ENCODE measurements at places on chromosomes 13 and 19.
A peak's percentile ranks its signal among the peaks of the same experiment; 100 is the strongest.

DNA sequence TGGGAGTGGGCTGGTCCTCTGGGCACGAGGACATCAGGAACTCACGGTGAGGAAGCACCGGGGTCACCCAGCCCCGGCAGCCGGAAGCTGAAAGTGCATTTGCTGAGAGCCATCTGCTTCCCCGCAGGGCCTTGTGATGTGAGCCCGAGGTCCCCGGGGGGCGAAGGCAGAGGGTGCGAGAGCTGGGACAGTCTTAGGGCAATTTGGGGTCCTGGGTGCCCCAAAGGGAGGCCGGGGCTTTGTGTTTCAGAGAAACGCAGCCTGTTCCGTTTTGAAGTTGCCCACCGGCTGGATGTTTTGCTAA is 4.8 kb downstream of the F2RL3 start:
- DNase-seq, result no peak

DNA sequence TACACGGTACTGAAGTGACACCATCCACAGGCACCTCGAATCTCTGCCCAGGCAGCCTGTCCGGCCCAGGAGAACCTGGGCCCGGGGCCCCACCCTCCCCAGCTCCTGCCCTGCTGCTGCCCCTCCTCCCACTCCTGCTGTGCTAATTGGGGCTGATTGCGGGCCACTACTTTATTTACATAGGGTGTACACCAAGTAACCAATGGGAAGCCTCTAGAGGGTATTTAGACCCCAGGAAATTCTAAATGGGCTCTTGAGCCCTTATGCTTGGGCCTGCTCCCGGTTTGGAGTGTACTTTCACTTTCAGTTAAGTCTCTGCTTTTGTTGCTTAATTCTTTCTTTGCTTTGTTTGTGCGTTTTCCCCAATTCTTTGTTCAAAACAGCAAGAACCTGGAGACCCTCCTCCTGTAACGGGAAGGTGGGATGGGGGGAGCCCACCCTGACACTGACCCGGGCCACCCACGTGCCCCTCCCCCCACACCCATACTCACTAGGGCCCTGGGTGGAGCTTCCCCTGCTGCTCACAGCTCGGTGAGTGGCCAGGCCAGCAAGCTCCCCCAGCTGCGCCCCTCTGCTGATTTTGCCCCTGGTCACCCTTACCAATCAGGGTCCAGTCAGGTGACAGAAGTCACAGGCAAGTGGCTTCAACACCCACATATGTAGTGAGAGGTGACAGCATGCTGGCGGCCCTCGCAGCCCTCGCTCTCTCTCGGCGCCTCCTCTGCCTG is 9.4 kb downstream of the SCGB2B2 start:
- DNase-seq, result no peak

GRCh38 chr19:18519962-18520847 is 1.7 kb downstream of the ELL start:
- DNase-seq, result peak; percentile 35

- DNase-seq, result no peak
Observed at GRCh38 chr13:44104969-44105368, 225.3 kb downstream of the LACC1 start.

DNA sequence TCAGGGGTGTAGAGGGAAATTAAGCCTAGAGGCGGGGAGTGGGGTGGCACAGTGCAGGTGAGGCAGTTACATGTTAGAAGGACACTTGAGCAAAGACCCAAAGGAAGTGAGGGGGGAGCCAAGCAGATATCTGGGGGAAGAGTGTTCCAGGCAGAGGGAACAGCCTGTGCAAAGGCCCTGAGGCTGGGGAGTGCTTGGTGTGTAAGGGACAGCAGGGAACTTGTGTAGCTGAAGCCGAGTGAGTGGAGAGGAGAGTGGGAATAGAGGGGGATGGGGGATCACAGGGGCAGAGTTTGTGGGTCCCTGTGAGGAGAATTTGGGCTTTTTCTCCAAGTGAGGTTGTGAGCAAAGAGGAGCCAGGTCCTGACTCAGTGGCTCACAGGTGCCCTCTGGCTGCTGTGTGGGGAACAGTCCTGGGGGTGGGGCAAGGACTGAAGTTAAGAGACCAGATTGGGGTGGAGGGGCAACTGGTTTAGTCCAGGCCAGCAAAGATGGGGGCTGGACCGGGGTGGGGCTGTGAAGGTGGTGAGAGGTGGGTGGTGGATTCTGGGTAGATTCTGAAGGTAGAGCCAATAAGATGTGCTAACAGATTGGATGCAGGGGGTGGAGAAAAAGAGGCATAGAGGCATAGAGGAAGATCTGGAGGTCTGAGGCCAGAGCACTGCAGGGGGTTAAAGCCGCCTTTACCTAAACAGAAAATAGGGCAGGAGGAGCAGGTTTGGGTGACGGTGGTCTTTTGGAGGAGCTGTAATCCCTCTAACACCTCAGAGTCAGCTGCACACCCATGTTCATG is 75.3 kb downstream of the CACNA1A start:
- peak; percentile 22 for DNase-seq

GRCh38 chr13:114286808-114287207 is 5.4 kb downstream of the UPF3A start:
- no peak for DNase-seq

DNA sequence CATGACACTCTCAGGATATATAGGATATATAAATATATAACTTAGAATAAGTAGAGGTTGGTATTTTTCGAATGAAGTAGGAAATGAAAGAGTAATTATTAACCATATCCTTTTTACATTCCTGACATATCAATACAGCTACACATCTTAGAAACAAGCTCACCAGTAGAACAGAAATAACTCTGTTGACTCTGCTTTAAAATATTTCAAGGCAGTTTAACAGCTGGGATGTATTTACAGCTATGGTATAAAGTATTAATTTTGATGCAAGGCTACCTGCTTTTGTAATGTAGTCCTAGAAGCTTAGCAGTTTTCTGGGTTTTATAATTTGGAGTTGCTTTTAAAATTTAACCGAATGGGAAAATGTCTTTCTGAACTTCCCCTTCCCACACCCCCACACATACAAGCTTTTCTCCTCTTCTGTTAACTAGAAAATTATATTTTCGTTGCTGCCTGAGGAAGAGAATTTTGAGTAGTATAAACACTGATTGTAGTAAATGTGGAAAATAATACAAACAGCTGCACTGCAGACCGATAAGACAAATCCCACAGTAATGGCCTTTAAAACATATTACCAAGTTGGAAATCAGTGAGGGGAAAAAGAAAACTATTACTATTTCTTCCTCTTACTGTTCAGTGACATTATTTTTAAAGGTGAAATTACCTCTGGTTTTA is 147.7 kb downstream of the GGACT start:
- no peak for DNase-seq

- no peak for DNase-seq
Observed at GRCh38 chr13:112733661-112734379, 44.0 kb downstream of the ATP11A start.

- DNase-seq, result no peak
Observed at GRCh38 chr13:80463673-80464352, 122.9 kb upstream of the SPRY2 start.

GRCh38 chr13:98326291-98326690 is 149.2 kb upstream of the RNF113B start:
- no peak for DNase-seq

DNA sequence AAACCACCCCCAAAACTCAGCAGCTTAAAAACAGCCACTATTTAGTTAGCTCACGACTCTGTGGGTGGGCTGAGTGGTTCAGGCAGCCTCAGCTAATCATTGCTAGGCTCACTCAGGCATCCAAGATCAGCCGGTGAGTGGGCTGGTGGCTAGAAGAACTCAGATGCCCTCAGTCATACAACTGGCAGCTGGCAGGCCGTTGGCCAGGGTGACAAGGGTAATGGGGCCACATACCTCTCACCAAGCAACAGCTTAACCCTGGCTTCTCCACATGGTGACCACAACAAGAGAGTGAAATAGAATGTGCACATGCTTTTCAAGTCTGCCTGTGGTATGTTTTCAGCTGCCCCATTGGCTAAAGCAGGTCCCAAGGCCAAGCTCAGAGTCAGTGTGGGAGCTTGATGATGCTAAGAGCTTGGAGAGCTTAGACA is 435.4 kb upstream of the TSHZ3 start:
- no peak for DNase-seq

DNA sequence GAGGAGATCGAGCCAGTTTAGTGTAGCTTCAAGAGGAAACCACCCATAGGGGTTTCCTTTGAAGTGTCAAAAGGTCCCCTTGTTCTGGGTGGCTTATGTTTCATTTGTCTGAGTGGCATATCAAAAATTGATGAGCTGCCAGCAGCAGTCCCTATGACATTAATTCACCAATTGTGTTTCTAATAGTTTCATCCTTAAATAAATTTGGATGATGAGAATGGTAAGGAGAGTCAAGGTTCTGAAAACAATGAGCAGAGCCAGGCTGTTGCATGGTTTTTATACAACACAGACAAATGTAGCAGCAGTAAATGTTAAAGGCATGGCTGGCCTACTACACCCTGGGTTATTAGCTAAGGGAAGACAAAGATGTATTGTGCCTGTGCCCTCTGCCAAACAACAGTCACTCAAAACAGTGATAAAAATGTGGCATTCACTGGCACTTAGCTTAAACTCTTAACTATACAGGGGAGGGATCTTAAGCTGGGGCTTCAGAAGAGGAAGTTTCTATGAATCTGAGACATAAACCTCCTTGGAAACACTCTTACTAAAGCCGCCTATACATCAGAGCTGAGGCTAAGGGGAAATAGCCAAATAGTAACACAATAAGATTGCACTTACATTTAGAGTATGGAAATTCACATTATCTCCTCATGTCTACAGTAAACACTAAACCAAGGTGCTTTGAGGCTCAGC is 200.5 kb downstream of the POU4F1 start:
- DNase-seq, result no peak

- no peak for DNase-seq
Observed at GRCh38 chr13:42119875-42120274, 71.4 kb downstream of the DGKH start.

DNA sequence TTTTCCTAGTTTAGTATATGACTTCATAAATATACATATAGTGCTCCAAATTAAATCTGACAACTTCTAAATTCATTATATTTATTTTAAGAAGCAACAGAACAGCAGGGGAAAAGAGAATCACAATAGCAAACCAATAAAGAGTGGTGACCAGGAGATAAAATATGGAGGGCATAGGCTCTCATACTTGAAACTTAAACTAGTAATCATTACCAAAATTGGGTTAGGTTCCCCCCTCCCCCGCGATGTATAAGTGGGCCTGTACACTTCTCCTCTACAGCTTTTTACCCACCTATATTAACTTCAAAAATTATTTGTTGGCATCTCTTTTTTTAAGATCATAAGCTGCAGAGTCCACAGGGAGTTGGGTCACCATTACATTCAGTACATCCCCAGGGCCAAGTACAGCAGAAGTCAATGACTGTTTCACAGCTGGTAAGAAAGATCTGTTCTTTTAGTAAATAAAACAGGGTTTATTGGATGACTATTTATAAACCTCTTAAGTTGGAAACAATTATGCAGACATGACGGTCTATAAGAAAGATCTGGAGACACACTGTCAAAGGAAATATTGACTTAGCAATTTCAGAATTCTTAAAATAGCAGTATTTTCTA is 29.4 kb downstream of the KLF12 start:
- no peak for DNase-seq

GRCh38 chr13:113592571-113592970 is 8.0 kb downstream of the TFDP1 start:
- DNase-seq, result no peak

DNA sequence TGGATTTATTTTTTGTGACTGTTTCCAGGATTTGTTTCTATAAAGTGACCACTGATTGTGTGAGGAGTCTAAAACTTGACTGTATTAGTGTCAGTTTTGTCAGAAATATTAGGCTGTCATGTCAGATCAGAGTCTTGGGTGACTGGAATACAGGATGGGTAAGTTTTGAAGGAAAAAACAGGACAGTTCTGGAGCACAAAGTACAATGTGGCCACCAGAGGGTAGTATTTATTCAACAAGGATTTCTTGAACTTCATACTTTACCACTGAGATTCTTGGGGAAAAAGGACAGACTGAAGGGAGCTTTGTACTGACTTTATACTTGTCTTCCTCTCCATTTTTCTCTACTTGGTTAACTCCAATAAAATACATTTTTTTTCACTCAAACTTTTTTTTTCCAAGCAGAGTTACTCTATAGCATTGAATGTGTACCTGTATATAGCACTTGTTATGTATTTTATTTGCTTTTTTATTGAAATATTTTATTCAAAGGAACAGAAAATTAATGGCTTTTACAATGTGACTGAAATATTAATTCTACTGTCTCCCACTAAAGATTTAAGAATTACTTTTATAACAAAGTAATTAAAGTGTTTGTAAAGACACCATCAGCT is 51.1 kb downstream of the LMO7 start:
- DNase-seq, result no peak

GRCh38 chr19:53991224-53992113 is at the start of gene CACNG6:
TSS of gene CACNG6 (plus strand) at chr19:53991637. CDS start at chr19:53992878, 1,241 bp downstream.
- DNase-seq, result peak; percentile 62

GRCh38 chr19:48969276-48970138 is 4.4 kb downstream of the FTL start:
- DNase-seq, result no peak

DNA sequence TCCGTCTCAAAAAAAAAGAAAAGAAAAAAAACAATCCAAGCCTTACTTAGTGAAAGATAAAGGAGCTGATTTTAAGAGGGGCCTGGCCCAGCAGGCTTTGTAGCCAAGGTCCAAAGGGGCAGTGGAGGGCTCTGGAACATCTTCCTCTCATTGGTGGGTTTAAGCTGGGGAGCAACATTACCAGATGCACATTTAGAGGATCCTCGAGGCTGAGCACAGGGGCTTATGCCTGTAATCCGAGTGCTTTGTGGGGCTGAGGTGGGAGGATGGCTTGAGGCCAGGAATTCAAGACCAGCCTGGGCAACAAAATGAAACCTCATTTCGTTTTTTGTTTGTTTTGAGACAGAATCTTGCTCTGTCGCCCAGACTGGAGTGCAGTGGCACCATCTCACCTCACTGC is 8.0 kb upstream of the TMEM160 start:
- no peak for DNase-seq

- DNase-seq, result no peak
Observed at GRCh38 chr13:53182724-53183123, 154.1 kb downstream of the OLFM4 start.

DNA sequence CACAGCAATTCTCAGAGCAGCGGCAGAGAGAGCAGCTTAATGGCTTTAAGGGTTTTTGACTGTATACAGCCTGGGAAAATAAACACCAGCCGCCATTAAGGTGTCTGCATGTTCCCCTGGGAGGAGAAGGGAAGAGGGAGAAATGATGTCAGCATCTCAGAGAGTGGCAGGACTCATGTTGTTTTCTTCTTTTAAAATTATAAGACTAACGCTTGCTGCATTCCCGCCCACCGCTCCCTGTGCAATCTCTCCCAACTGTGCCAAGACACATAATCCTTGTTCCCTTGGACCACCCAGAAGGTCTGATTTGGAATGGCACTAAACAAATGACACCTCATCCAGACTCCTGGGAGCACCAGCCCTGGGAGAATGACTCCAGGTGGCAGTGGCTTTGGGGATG is 27.7 kb upstream of the FAM216B start:
- DNase-seq, result no peak

- no peak for DNase-seq
Observed at GRCh38 chr19:42512743-42513304, 15.5 kb downstream of the CEACAM1 start.

DNA sequence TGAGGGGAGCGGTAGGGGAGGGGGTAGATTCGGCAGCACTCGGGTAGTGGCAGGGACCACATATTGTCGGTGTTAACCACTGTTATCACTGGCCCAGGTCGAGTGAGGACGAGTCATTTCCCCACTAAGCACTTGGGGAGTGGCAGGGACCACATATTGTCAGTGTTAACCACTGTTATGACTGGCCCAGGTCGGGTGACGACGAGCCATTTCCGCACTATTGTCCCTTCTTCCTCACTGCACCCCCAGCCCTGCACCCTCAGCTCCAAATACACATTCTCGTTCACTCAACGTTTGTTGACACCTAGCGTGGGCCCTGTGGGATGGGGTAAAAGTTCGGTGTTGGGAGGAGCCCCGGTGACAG is 467 bp upstream of the CLN5 start:
- no peak for DNase-seq
